ENCODE measurements at places on chromosomes 4 and X. TPM values are rescaled to one million over a fixed set of nuclear protein-coding genes. Genes with fewer than 3 reads are reported as not detected.

The MAGEB5 gene
- total RNA-seq: not detected

The MAOB gene
- total RNA-seq: under 0.01 TPM

The ZNF330 gene
- total RNA-seq: 30.9 TPM

The TMEM47 gene
- 13.3 TPM for total RNA-seq

The BEX2 gene
- 2.6 TPM for total RNA-seq

The TRIM60 gene
- 1.1 TPM for total RNA-seq

The CC2D2A gene
- 18.8 TPM for total RNA-seq

The ARHGAP4 gene
- 1.1 TPM for total RNA-seq

The CYSLTR1 gene
- total RNA-seq: 0.29 TPM

The GUCY1A1 gene
- total RNA-seq: 0.14 TPM

The HERC5 gene
- 2.0 TPM for total RNA-seq

The POU3F4 gene
- total RNA-seq: not detected

The NIPAL1 gene
- 0.66 TPM for total RNA-seq

The MXRA5 gene
- 10.1 TPM for total RNA-seq

The SYTL4 gene
- total RNA-seq: 4.0 TPM

The HGFAC gene
- not detected for total RNA-seq

The CFAP99 gene
- under 0.01 TPM for total RNA-seq

The SGCB gene
- total RNA-seq: 25.2 TPM

The DMD gene
- total RNA-seq: 30.6 TPM

The HSFX1 gene
- 0.29 TPM for total RNA-seq

The TSPAN7 gene
- total RNA-seq: not detected

The MTMR1 gene
- total RNA-seq: 20.1 TPM

The COL25A1 gene
- total RNA-seq: 0.66 TPM

The F8A3 gene
- 2.3 TPM for total RNA-seq

The CENPE gene
- 30.6 TPM for total RNA-seq

The EGF gene
- total RNA-seq: 0.22 TPM

The OTC gene
- not detected for total RNA-seq

The TMEM192 gene
- 15.1 TPM for total RNA-seq

The GAGE2A gene
- total RNA-seq: not detected

The ZNF732 gene
- under 0.01 TPM for total RNA-seq

The CSN1S1 gene
- not detected for total RNA-seq

The MTMR8 gene
- not detected for total RNA-seq

The DAPP1 gene
- not detected for total RNA-seq

The SULT1B1 gene
- total RNA-seq: not detected

The GC gene
- total RNA-seq: not detected

The NWD2 gene
- total RNA-seq: not detected

All from placental pericyte (primary cell).